Iris pigment epithelial cell (primary cell): ENCODE measurements at places on chromosomes 6 and 20.

- DNase-seq: no peak
These were observed 3.2 kb downstream of the TXLNB start for GRCh38 chr6:139288496-139289040.

DNA sequence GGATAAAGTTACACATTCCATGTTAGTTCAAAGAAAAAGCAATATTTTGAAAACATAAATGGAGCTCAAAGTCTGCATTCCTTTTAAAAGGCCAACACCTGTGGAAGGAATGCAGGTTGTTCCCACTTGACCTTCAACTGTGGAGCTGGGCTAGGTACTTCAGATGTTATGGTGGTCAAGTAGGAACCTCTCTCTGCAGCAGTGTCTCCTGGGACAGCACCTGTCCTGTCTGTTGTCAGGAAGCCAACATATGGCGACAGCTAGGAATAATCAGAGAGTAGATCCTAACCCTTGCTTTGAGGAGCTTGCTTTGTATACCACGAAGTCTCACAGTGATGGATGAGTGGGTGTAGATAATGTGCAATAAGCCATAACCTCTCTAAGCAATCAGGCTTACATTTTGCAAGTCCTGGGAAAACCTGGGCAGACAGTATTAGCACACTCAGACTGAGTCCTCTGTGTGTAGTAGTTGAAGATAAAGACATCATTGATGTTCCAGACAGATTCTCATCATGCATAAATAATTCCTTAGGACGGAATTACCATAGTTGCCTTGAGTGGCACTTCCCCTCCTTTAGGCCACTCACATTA lies 347.5 kb downstream of the PRL start:
- peak; percentile 71 for DNase-seq

DNA sequence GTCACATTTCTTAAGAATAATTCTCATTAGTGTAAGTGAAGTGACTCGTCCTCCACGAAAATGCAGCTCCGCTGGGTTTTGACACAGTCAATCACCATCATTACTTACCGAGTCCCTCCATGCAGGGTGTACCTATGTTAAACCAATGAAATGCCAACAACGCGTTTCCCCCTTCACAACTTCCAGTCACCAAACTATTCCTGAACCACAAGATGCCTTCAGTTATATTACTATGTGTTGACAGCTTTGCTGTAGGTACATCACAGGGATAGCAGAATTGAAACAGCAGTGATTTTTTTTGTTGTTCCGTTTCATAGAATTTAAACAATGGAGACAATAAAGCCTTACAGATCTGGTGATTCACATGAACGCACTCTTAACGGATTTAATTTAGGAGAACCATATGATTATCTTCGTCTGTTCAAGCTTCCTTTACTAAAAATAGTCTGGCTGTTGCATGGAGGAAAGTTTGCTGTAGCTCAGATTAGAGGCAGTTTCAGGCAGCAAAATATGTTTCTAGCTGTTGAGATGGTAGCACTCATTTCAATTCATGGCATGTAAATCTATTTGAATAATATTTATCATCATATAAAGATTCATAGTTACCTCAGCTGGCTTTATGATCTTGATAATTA lies 652.8 kb downstream of the PRKN start:
- DNase-seq: no peak

GRCh38 chr6:166006900-166007301 lies 160.8 kb downstream of the TBXT start:
- DNase-seq: no peak

DNA sequence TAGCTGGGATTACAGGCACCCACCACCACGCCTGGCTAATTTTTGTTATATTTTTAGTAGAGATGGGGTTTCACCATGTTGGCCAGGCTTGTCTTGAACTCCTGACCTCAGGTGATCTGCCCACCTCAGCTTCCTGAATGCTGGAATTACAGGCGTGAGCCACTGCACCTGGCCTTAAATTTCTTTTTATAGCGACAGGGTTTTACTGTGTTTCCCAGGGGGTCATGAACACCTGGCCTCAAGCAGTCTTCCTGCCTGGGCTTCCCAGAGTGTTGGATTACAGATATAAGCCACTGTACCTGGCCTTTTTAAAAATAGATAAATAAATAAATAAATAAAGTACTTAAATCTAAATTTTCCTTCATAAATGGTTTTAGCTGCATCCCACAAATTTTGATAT lies 57.5 kb downstream of the LIN28B start:
- no peak for DNase-seq

GRCh38 chr6:169292338-169293124 lies 38.9 kb upstream of the THBS2 start:
- DNase-seq: peak; percentile 99

DNA sequence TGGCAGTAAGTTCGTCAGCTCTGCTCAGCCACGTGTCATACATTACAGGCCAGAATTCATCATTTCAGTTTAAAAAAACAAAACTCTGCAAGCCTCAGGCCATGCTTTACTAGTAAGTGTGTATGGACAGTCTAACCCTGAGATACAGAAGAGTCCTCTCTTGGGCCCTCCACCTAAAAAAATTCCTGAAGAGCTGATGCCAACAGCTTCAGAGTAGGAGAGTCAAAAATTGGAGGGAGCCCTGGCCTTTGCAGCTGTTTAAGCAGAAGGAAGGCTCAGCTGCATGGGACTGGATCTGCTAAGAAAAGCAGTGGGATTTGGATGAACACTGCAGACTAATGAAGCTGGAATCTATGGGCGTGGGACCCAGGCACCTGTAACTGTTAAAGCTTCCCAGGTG lies 47.2 kb upstream of the FAM8A1 start:
- DNase-seq: no peak

DNA sequence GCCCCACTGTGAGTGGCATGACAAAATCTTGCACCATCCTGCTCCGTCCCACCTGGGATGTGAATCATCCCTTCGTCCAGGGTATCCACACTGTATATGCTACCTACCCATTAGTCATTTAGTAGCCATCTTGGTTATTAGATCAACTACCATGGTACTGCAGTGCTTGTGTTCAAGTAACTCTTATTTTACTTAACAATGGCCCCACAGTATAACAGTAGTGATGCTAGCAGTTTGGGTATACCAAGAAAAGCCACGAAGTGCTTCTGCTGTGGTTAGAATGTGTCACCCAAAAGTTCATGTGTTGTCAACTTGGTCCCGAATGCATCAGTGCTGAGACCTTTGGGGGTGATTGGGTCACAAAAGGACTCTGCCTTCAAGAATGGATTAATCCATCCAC lies 11.7 kb downstream of the OSER1 start:
- no peak for DNase-seq

DNA sequence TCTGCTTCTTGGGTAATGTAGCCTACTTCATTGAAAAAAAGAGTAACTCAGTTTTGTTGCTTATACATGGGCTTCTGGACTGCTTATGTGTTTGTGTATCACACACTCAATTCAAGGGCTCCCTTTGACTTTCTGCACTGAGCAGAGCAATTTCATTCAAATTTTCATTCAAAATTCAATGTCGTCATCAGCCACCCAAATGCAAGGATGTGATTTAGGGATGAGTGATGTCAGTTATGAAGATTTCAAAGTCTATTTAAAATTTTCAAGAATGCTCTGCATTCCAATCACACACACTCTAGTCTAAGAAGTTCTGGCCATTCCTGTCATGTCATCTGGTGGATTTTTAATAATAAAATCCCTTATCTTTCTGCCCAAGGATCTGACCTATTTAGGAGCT lies 344.5 kb upstream of the ZFP64 start:
- DNase-seq: no peak

- no peak for DNase-seq
These were observed 31.8 kb downstream of the RNASET2 start for GRCh38 chr6:166924531-166924930.

- no peak for DNase-seq
These were observed 23.5 kb downstream of the BPIFA2 start for GRCh38 chr20:33191484-33191883.

- no peak for DNase-seq
These were observed 50.3 kb downstream of the MYB start for GRCh38 chr6:135231469-135231844.
